ENCODE measurements at places on chromosomes 4 and X.

DNA sequence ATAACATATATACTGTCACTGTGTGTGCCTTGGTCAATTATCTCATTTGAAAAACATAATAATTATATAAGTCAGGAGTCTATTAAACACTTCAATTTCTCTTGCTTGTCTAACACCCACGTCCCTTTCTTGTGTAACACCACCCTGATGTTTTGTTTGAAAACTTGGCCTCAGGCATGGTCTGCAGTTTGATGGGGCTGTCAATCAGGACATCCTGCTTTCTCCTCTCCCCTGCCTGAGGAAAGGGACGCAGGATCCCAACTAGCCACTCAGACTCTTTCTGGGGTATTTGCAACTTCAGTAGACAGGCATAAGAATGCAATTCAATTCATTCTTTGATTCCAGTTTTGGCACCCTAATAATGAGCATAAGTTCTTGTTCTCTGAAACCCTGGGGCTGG, 48.8 kb downstream of the DKK2 start:
- DNase-seq: no peak

- DNase-seq: no peak
Measured at GRCh38 chr4:40980318-40980883, 230.6 kb downstream of the NSUN7 start.

DNA sequence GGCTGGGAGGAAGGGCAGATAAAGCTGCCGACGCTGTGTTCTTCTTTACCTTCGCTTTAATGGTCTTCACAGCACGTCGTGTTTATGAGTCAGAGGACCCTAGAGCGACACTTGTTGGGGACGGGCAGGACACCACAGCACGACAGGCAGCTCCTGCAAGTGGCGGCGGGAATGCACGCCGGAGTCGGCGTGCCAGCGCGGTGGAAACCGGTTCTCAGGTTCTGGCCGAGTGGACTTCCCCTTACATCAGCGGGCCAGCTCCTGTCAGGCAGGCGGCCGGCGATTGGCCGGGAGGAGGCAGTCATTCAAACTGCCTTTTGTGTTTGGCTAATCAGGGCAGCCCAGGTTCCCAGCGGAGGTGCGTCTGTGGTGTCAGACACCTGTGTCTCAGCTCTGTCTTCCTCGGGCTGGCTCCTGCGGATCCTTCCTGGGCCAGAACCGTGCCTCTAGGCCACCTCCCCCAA, 150.9 kb downstream of the SHROOM3 start:
- peak; percentile 19 for DNase-seq

DNA sequence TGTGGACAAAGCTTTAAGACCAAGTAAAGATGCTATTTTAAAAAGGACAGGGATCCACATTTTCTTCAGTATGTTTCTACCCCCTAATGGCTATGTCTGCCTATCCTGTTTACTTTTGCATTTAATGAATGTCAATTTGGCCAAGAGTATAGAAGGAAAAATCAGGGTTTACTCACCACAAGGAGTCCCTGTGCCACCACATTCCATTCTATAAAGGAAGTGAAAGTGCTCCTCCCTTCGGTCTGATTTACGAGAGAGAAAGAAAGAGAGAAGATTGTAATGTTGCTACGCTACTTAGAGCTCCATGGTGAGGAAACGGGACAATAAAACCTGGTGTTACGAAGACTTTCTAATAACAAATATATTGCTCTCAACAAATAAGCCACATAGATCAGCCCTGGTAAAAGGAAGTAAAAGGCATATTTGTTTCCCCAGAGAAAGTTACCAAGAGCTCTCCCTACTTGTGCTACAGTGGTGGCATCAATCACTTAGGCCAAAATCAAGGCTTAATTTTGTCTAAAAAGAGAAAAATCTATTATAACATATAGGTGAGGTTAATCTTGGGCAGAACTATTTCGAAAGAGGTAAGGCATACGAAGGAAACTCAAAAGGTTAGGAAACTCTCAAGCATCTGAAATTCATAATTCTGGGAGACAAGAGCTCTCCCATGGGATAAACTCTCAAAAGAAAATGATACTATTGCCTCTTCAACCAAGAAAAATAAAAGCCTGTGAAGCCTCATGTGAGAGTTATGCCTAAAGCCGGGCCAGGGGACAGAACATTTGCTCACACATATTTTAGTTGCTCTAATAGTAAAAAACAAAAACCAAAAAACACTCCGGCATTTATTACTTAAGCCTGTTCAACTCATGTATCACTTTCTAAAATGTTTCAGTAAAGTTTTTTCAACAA, 29.5 kb downstream of the TAPT1 start:
- no peak for DNase-seq

DNA sequence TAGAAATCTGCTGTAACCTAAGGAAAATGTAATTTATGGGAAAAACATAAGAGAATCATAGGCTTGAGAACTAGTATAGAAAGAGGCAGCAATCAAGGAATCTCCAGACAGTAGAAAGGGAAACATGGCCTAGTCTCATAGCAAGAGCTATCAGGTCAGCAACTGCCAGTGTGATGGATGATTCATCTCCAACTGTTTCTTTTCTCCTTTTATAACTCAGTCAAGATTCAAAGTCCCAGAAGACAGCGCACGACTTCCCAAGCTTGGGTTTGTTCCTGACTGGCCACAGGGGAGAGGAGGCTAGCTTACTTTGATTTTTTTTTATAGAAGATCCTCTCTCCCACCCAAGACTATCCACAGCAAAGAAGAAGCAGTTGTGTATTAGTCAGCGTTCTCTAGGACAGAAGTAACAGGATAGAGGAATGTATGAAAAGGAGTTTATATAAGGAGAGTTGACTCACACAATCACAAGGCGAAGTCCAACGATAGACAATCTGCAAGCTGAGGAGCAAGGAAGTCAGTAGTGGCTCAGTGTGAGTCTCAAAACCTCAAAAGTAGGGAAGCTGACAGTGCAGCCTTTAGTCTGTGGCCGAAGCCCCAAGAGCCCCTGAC, 181.5 kb downstream of the GC start:
- DNase-seq: no peak

- no peak for DNase-seq
Measured at GRCh38 chr4:38503689-38504395, 160.2 kb upstream of the KLF3 start.

DNA sequence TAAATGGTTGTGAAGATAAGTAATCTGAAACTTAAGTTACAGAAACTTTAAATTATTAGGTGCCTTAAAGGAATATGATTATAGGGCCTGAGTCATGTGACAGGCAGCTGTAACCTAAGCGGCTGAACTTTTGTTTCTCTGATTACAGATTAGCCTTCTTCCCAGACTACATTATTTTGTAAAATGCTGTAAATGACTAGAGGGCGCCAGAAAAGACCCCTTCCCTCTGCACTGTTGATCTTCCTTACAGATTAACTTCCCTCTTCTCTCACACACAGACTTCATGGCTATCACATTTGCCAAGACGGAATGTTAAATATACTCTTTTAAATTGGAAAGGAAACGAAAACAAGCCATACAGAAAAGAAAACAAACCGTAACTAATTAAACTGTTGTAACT, 96.6 kb downstream of the EVC2 start:
- DNase-seq: no peak

DNA sequence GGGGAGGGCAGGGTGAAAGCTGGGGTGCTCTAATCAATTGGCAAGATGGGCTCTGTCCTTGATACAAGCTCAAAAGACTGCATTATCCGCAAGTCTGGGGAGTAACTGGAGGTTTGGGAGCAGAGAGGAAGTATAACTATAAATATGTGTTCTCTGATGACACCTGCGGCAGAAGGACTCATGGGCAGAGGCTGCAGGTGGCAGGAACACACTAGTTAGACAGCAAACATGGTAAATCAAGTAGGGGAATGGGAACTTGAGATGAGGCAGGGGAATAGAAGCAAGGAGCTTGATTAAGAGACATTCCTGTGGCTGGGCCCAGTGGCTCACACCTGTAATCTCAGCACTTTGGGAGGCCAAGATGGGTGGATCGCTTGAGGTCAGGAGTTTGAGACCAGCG, 30.3 kb downstream of the SH3KBP1 start:
- DNase-seq: no peak

- no peak for DNase-seq
Measured at GRCh38 chr4:143339497-143339896, 2.8 kb downstream of the GAB1 start.

DNA sequence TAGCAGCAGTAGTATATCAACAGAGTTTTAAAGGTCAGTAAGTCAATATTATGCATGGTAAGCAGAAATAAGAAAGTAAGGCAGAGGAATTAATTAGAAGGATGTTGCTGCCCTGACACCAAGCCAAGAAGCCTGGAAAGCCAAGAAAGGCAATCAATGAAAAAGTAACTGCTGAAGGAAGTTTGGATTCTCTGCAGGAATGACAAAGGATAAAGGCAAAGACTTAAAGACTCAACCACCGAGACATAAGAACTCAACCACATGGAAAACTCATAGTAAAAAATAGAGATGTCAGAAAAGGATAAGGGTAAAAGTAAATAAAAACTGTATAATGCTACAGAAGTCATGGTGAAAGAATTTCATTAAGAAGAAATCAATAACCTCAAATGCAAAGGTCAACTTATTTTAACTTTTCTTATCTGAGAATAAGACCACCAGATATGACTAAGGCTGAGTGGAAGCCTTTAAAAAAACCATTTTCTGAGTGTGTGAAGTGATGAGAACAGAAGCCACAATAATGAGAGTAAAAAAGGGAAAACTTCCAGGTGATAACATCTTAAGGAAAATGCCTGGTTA, 55.2 kb downstream of the NEK1 start:
- DNase-seq: no peak

DNA sequence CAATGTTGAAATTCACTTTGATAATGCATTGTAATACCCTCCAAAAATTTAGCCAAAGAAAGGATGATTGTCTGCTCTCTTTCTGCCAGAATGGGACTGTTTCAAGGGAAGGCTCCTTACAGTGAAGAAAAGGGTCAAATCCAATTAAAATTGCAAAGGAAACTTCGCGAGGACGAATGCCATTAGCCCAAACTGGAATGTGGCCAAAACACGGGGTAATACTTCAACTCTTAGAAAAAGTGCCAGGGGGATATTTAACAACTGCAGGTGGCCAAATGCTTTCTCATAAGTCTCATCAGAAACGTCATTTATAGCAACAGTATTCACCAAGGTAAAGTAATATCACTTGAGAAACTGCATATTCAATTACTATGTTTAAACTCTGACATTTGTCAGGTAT, 29.0 kb downstream of the NKX3-2 start:
- DNase-seq: no peak

DNA sequence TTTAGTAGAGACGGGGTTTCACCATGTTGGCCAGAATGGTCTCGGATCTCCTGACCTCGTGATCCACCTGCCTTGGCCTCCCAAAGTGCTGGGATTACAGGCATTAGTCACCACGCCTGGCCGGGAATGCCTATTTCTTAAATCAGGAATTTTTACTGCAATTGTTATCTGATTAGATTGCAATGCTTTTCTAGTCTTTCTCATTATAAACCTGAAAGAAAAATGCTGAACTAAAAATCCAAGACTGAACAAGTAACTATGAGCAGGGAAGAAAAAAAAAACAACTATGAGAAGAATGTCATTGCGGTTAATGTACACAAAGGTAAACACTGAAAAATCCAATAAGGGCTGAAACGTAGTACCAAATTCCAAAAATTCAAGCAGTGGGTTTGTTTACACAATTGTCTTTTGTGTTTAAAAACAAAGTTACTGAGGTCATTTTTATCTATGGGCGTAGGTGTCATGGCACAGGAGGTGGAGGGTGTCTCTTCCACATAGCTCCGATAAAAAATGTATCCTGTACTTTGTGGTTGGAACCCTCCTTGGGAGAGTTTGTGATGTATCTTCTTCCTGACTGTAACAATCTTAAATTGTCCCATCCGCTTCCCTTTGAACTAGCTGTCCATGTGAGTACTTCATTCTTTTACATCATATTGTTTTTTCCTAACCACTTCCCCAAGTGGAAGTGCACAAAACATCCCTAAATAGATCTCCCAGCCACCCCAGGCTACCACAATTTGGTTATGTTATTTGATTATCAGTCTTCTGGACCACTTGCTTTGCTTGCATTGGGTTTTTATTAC, 11.1 kb upstream of the TMEM156 start:
- no peak for DNase-seq

DNA sequence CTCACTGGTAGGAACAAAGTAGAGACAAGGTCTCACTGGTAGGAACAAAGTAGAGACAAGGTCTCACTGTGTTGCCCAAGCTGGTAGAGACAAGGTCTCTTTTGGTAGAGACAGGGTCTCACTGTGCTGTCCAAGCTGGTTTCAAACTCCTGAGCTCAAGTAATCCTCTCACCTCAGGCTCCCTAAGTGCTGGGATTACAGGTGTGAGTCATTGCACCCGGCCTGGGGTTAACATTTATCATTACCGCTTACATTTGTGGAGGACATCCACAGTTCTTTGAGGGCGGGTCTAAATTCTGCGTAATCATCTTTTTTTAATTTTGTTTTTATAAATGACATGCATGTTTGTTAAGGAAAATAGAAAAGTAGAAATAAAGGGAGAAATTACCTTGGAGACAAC, 12.0 kb downstream of the RAB33B start:
- DNase-seq: no peak

GRCh38 chrX:83336454-83336853, 171.6 kb upstream of the POU3F4 start:
- DNase-seq: no peak

DNA sequence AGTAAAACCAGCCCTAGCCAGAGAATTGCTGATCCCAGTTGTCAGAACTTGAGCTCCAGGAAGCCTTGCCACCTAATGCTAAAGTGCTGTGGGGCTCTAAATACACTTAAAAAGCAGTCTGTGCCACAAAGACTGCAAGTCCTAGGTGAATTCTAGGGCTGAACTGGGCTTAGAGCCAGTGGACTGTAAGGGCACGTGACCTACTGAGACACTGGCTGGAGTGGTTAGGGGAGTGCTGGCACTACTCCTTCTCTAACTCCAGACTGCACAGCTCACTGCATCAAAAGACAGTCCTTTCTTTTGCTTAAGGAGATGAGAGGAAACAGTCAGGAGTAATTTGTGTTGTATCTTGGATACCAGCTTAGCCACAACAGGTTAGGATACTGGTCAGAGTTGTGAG, 1240.2 kb downstream of the FAM133A start:
- DNase-seq: no peak

GRCh38 chr4:55181010-55182005, 55.9 kb upstream of the KDR start:
- no peak for DNase-seq

GRCh38 chr4:75953509-75953908, 12.7 kb upstream of the NAAA start:
- DNase-seq: no peak

DNA sequence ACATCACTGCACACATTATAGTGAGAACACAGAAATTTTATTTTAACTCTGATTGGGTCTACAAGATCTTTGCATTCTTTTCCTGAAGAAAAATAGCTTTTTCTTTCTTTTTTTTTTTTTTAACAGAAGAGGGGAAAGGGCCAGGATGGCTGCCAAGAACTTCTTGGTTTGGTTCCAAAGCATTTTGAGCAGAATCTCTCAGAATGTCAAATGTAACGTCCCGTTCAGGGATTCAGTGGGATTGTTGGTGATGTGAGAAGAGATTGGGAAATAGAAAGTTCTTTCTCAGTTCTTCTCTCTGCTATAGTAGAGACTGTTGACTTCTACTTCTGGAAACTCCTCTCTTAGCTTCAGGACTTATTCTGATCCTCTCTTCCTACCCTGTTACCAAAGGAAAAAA, 70.9 kb upstream of the CBR4 start:
- no peak for DNase-seq

Data from neural crest cell (in vitro differentiated cells).